ENCODE measurements at places on chromosomes 2 and 18.
A peak's percentile ranks its signal among the peaks of the same experiment; 100 is the strongest.

DNA sequence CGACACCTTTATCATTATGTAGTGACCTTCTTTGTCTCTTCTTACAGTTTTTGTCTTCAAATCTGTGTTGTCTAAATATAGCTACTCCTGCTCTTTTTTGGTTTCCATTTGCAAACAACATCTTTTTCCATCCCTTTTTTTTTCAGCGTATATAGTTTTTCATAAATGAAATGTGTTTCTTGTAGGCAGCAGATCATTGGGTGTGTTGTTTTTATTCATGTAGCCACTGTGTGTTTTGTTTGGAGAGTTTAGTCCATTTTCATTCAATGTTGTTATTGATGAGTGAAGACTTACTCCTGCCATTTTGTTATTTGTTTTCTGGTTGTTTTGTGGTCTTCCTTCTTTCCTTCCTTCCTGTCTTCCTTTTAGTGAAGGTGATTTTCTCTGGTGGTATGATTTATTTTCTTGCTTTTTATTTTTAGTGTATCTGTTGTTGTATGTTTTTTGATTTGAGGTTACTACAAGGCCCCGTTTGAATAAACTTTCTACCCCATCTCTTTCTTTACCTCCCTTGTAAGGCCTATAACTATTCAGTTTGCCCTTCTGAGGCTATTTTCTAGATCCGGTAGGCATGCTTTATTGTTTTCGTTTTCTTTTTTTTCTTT is 81.4 kb downstream of the FAM117B start:
- no peak for DNase-seq

- DNase-seq: no peak
These were observed 89.4 kb upstream of the TAF1B start for GRCh38 chr2:9753665-9754531.

GRCh38 chr2:131058920-131059319 is 34.3 kb downstream of the FAM168B start:
- no peak for DNase-seq

GRCh38 chr18:80249217-80250093 is 2.1 kb upstream of the PARD6G start:
- DNase-seq: no peak

DNA sequence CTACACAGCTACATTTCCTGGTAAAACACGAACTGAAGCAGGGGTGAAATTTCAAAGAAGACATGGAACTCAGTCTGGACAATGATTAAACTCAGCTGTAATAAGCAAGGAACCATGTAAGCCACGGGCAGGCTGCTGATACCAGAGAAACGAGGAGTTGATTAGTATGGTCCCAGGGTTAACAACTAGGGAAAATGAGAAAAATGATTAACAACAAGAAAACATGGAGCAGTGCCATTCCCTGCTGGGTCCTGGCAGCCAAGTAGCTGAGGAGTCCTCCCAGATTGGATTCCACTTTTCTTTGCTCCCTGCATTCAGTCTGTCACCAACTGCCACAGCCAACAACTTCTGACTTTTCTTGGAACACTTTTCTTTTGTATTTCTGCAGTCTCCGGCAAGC is 517.0 kb upstream of the KLHL29 start:
- no peak for DNase-seq

- DNase-seq: no peak
These were observed 334.6 kb upstream of the KLHL29 start for GRCh38 chr2:23050388-23050787.

- no peak for DNase-seq
These were observed 45.0 kb downstream of the CYRIA start for GRCh38 chr2:16620590-16620989.

- no peak for DNase-seq
These were observed 1579.4 kb upstream of the TMEFF2 start for GRCh38 chr2:193774166-193774565.

GRCh38 chr2:71901466-71901865 is 246.2 kb downstream of the CYP26B1 start:
- DNase-seq: no peak

DNA sequence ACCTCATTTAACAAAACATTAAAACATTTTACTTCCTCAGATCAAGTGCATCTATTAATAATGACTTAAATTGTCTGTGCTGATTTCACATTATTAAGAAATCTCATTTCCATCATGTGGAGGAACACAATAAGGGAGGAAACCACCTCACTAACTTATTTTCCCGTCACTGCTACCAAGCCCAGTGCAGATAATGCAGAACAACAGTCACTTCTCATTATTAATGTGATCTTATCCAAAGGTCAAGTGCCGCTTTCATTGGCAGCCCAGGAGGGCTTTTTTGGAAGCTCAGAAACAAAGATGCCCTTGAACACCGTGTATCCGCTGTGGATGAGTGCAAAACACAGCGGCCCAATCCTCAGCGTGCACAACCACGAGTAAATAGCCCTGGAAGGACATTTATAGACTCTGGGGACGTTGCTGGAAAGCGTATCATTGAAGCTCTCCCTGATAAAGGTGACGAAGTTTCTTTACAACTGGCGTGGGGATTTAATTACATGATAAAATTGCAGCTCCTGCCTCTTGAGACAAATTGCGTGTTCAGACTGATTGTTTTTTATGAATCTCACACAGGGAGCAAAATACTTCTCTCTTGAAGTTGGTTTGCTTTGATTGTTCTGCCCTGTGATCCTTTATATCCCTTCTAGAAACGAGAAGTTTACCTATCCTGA is 13.2 kb downstream of the ASB18 start:
- DNase-seq: no peak

GRCh38 chr18:41396861-41397260 is 558.2 kb upstream of the PIK3C3 start:
- DNase-seq: no peak

- DNase-seq: no peak
These were observed 450.1 kb downstream of the METTL4 start for GRCh38 chr18:2121224-2121623.

GRCh38 chr2:224248944-224249371 is 152.9 kb downstream of the FAM124B start:
- DNase-seq: no peak

- no peak for DNase-seq
These were observed 300.7 kb upstream of the UBE2E3 start for GRCh38 chr2:180679693-180680092.

DNA sequence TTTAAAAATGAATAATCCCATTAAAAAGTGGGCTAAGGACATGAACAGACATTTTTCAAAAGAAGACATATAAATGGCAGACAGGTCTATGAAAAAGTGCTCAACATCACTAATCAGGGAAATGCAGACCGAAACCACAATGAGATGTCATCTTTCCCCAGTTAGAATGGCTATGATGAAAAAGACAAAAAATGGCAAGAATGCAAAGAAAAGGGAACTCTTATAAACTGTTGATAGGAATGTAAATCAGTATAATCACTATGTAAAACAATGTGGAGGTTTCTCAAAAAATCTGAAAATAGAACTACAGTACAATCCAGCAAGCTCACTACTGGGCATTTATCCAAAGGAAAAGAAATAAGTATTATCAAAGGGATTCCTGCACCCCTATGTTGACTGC is 169.2 kb downstream of the METTL4 start:
- DNase-seq: peak; percentile 19

GRCh38 chr2:68279691-68280090 is 27.4 kb upstream of the PPP3R1 start:
- DNase-seq: no peak

DNA sequence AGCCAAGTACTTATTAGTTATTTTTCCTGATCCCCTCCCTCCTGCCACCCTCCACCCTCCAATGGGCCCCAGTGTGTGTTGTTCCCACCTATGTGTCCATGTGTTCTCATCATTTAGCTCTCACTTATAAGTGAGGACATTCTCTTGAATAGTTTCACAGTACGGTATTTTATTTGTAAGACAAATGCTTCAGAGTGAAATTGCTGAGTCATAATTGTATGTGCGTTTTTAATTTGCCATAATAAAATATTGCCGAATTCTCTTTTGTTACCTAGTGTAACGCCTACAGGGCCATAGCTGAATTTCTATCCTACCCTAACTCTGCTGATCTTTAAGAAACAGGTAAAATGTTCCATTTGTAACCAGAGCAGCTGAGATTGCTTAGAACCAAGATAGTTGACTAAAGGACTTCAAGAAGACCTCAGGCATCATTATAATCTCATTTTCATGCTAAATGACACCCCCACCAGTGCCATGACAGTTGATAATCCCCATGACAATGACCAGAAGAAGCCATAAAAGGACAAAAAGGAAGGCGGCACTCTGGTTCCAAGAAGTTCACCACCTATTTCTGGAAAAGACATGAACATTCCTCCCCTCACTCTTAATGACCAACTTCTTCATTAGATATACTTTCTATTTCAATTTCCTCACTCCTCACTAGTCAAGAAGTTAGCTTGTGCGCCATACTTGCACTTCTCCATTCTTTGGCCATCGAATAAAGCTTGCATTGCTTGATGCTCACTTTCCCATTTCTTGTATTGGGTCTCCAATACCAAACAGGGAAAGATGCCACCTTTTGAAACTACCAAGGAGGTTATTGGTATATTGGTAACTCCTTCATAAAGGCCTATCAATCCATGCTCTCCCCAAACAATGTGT is 18.4 kb downstream of the SCN9A start:
- no peak for DNase-seq

DNA sequence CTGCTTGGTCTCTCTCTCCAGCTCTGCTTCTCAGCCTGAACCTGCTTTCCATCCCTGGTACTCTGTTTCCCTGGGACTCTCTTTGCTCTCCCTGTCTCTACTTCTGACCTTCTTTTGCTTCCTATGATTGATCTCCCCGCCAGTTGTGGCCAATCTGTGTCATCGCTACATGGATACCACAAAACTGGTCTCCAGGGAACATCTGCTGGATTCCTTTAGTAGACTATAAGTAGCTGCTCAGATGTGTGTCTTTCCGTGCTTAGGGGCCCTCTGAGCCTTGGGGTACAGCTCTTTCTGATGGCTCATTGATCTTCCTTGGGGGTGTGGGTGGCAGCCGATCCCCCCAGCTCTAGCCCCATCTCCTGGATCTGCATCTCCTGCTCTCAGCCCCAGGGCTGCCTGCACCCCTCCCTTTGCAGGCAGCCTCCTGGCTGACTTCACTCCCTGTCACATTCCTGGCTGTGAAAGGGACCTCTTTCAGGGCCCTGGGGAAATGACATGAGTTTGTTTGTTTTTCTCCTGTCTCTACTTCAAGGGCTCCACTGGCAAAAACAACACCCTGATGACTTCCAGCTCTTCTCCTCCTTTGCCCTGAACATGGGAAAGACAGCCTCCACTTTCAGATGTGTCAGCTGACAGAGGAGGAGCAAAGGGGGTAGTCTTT is 333.7 kb downstream of the CYP26B1 start:
- DNase-seq: no peak

GRCh38 chr2:234496835-234497593 is at the start of gene ARL4C:
ARL4C (minus strand) TSS chr2:234497081; CDS start chr2:234496586, 495 bp downstream.
- no peak for DNase-seq

DNA sequence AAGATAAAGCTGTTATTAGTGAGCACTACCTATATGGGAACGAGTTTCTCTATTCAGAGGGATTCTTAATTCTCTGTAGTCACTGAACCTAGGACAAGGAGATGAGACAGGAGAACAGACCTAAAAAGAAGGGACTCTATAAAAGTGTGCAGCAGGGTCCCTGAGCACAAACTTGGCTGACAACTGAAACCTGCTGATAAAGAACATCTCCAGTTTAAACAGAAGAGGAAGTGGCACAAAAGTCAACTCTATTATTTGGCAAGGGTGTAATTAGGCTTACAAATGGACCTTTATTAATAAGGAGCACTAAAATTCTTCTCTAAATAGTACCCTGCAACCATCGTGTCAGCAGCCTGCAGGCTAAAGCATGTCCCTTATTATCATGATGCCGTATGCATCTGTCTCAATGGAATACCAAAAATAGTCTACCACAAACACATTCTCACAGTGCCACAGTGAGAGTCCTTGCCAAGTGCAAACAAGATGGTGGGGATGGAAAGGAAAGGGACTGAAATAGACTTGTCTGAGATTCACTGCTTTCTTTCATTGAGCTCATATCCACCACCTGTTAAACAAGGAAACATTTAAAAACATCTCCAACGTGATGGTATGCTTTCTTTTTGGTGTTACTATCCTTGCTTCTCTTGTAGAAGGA is 260.2 kb downstream of the INSIG2 start:
- DNase-seq: no peak

GRCh38 chr18:28176948-28177827 is at the start of gene CDH2:
CDH2 (minus strand) TSS chr18:28177130; CDS start chr18:28177022, 108 bp downstream.
- peak; percentile 47 for DNase-seq

DNA sequence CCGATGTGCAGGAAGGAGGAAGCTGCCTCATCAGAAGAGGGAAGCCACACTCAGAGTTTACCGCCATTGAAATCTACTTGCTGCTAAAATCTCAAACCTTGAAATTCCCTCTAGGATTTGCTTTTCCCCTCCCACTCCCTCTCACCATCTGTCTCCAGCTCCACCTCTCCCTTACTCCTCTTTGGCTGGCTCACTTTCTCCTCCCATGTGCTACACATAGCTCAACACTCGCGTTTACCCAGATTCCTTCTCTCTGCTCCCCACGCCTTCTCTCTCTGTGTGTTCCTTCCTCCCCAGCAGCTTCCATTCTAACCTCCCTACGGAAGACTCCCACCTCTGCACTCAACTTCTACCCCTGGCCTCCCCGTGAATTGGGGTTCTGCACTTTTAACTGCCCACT is 143.1 kb downstream of the DNER start:
- no peak for DNase-seq

DNA sequence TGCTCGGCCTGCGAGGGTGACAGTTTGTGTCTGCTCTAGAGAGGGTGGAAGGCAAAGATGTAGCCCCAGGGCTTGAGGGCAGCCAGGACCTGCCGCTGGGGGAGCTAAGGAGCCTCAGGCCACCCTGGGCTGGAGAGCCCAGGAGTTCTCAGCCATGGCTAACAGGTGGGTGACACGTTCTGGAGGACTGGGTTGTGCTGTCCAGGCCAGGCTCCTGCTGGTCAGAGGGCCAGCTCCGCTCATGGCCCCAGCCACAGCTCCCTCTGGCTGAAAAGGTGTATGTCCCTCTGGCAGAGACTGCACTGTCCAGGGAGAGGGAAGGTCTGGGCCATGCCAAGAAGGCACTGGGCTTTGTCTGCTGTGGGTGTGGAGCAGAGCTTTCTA is 19.2 kb downstream of the TMEM185B start:
- DNase-seq: no peak

DNA sequence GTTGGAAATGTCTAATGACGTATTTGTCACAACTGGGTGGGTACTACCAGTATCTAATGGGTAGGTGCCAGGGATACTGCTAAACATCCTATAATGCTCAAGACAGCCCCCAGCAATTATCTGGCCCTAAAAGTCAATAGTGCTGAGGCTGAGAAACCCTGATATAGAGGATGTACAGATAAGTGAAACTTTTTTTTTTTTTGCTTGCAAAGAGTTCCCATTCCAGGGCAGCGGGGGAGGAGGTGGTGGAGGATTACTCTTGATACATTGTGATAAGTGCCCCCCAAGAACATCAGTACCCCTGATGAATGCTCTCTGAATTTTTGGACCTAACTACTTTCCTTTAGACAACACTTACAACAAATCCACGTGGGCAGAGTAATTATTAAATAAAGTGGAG is 329.7 kb upstream of the SPRED2 start:
- DNase-seq: no peak

DNA sequence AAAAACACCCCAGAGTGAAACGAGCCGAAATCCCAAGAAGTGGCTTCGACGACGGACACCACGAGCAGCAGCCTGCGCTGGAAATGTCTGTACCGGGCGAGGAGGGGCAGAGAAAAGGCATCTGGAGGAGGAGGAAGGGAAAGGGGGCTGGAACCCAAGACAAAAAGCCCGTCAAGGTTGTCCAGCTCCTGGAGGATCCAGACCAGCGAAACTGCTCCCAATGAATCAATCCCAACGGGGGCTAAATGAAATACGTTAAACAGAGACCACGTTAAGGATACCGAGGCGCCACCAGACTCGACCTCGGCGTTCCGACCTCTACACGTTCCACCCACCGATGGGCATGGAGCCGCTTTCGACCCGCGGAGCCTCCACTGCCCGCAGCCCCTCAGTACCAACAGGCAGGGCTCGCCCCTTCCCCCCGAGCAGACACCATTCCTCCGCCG is 400 bp downstream of the CCDC88A start:
- DNase-seq: no peak
